ENCODE measurements at places on chromosomes 7 and 10.

- DNase-seq, result peak; percentile 87
Observed at GRCh38 chr7:101915000-101915399, 97.6 kb downstream of the CUX1 start.

DNA sequence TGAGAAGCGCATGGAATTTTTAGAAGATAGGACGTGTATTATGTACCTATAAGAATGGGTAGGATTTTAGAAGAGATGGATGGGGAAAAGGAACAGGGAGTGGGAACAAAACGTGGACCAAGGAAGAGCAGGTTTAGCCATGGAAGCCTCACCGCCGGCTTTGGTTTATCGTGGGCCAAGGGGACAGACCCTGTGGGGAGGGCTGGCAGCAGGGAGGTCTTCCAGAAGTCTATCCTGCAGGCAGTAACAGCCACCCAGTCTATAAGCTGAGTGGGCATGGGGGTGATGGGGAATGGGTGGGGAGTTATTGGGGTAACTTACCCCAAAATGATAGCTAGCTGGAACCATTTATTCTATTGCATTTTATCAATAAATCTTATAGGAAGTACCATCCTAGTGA is 44.9 kb downstream of the IKZF1 start:
- DNase-seq, result no peak

GRCh38 chr10:86234541-86235270 is 131.9 kb downstream of the GRID1 start:
- DNase-seq, result no peak

GRCh38 chr10:70838270-70838805 is 22.6 kb downstream of the SGPL1 start:
- no peak for DNase-seq

GRCh38 chr10:128001363-128001745 is 94.5 kb downstream of the PTPRE start:
- no peak for DNase-seq

GRCh38 chr7:121936951-121937623 is 64.1 kb downstream of the PTPRZ1 start:
- DNase-seq, result no peak

DNA sequence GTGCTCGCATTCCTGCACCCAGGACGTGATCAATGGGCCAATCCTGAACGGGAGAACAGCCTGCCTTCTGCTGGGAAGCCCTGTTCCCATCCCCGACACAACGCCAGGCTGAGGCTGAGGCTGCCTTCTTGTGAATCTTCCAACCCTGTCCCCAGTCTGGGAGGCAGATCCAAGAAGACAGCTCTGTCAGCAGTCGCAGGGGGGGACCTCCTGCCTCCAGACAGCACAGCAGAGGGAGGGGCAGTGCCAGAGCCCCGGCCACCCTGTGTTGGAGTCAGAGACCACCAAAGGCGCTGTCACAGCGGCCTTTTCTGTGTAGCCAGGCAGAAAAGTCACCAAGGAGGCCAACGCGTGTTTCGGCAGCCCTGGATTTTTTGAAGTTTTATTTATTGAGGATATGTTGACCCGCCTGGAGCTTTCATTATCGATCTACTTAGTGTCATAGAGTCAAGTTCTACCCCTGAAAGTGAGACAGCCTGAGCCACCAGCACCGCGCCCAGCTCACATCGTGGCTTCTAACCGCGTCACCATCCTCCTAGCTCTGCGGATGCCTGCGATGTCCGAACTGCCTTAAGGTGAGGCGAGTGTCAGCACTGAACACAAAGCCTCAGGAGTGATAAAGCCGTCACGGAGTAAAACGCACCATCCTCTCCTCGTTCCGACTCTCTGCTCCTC is 86.1 kb downstream of the PTPRN2 start:
- DNase-seq, result no peak

- DNase-seq, result no peak
Observed at GRCh38 chr7:625376-625971, 101.0 kb upstream of the DNAAF5 start.

DNA sequence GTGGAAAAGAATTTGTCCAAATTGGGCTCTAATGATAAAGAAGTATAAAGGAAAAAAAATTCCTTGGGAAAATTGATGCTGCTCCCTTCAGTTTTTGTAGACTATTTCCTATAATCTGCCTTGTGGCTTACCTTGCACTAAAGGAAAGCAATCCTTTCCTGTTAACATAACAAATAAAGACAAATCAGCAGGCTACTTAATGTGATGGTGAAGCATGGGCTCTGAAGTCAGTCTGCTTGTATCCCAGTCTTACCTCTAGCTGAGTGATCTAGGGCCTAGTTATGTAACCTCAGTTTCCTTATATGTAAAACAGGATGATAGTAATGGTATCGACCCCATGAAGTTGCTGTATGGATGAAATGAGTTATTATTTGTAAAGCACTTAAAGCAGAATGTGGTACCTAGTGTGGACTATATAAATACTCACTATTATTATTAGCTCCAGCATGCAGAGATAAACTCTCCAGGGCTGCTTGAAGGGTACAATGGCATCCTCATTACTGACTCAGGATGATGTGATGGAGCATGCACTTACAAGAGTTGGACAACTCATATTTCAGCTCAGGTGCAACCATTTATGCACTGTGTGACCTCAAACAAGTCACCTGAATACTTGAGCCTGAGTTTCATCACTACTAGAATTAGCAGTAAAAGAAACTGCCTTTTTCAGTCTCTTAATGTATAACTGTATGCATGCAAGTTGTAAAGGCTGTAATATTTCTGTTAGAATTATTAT is 156.1 kb downstream of the DKK1 start:
- no peak for DNase-seq

DNA sequence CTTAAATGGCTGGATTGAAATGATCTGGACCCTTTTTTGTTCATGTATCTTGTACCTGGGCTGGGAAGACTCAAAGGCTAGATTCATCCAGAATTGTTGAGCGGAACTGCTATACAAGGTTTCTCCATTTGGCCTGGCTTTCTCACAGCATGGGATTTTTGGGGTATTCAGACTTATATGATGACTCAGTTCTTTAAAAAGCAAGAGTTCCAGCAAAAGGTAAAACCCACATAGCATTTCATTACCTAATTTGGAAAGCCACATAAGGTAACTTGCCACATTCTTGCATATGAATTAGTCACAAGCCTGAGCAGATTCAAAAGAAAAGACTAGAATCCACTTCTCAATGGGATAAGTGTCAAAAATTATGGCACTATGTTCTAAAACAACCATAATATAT is 137.4 kb downstream of the HGF start:
- no peak for DNase-seq

GRCh38 chr10:6292741-6293151 is 90.0 kb downstream of the PFKFB3 start:
- peak; percentile 3 for DNase-seq

- DNase-seq, result no peak
Observed at GRCh38 chr7:7705318-7705717, 13.1 kb downstream of the RPA3 start.
